Epithelial cell of proximal tubule (primary cell): ENCODE measurements at places on chromosomes 7 and 10. TPM values are rescaled to one million over a fixed set of nuclear protein-coding genes. Genes with fewer than 3 reads are reported as not detected.

GRCh38 chr10:79305988-79306387 is 41.3 kb upstream of the PPIF start:
- no peak for DNase-seq

MTURN gene
- 3.4 and 4.7 TPM in 2 replicates for total RNA-seq

GRCh38 chr10:69453795-69454194 is 2.5 kb downstream of the TSPAN15 start:
- DNase-seq, result no peak

- peak; percentile 87 for DNase-seq
Measured at GRCh38 chr10:22737587-22737986, 23.2 kb upstream of the PIP4K2A start.

DNA sequence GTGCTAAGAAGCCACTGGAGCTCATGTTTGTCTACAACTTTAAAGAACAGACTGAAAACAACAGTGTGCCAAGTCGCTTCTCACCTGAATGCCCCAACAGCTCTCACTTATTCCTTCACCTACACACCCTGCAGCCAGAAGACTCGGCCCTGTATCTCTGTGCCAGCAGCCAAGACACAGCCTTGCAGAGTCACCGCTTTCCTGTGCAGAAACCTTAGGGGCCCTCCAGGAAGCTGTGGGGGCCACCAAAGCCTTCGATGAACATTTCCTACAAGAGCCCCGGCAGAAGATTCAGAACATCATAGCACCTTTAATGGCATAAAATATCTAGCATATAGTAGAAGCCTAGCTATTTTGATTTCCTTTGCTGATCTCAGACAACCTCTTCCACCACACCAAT is 88.0 kb upstream of the PRSS58 start:
- no peak for DNase-seq

- no peak for DNase-seq
Measured at GRCh38 chr10:26690731-26691475, 6.6 kb upstream of the PDSS1 start.

- no peak for DNase-seq
Measured at GRCh38 chr7:44622342-44623151, 16.1 kb downstream of the OGDH start.

GRCh38 chr7:153939654-153940053 is 112.5 kb upstream of the DPP6 start:
- no peak for DNase-seq

H2BK1 gene
- total RNA-seq, result not detected in 2 replicates

DDIT4 gene
- total RNA-seq, result 33.6 and 122 TPM in 2 replicates

- no peak for DNase-seq
Measured at GRCh38 chr7:101171442-101171837, 6.1 kb upstream of the VGF start.

GRCh38 chr10:71393841-71394475 is 2.8 kb upstream of the CDH23 start:
- DNase-seq, result no peak

TSC22D4 gene
- 36.6 and 45.4 TPM in 2 replicates for total RNA-seq

- DNase-seq, result no peak
Measured at GRCh38 chr7:101817471-101818286, at the start of gene CUX1. CUX1 (plus strand) TSS chr7:101817626; CDS start chr7:101817640, 14 bp downstream.

GRCh38 chr10:44087403-44087802 is 297.5 kb downstream of the CXCL12 start:
- no peak for DNase-seq

ABCB1 gene
- 9.3 and 13.3 TPM in 2 replicates for total RNA-seq

C7orf57 gene
- total RNA-seq, result 0.22 TPM in 1 of 2 replicates, not detected in the other

- DNase-seq, result no peak
Measured at GRCh38 chr7:130973637-130974036, 239.6 kb upstream of the KLF14 start.

- no peak for DNase-seq
Measured at GRCh38 chr7:68371985-68372384, 1226.3 kb upstream of the AUTS2 start.

GRCh38 chr7:25240340-25240739 is 12.1 kb upstream of the NPVF start:
- DNase-seq, result no peak

DNA sequence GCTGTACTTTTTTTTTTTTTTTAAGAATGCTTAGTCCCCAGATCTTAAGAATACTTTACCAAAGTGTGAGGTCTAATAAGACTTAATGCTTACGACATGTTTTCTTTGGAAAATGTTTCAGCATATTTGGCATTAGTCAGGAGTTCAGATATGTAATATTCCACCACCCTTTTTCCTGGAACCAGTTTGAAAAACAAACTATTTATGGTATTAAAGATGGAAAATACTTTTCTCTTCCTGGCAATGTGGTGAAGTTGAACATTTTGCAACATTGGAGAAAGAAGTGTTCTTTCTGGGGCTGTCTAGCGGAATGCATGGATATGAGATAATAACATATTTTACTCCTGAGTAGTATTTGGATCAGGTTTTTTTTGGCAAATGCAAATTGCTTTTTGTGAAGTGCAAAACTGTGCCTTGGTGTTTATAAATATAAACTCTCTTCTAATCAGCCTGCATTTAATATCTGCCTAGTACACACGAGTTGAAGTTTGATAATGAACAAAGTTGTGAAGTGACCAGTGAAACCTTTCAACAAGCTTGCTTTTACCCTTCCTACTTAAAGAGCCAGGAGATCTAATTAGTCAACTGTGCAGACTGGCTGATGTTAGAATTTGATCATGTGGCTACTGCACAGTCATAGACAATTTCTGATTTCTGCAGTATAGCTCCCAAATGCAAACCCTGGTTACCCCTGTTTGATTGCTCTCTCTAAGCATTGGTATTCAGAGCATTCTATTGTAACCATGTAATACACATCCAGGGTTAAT is 20.9 kb downstream of the MAP3K8 start:
- DNase-seq, result no peak

DNA sequence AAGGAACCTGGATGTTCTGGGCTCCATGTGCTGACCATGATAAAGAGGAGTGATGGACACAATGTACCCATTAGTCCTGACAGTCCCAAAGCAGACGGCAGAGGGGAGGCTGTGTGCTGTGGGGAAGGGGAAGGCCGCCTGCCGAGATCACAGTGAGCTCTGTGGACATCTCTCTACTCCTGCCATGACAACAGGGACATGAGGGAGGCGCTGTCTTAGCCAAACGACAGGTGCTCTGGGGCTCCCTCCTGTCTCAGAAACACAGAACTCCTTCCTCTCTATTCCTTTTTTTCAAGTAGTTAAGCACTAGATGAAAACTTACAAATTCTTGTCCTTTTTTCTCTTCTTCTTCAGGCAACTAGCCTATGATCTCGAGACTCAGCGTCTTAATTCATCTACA is 113.1 kb downstream of the RNF32 start:
- no peak for DNase-seq
